NK-92 treated with Interleukin-12 subunit alpha and Interleukin-12 subunit beta, amount 100 ng/mL, for 24 hours (cell line): ENCODE measurements at places on chromosomes 11 and 22.

DNA sequence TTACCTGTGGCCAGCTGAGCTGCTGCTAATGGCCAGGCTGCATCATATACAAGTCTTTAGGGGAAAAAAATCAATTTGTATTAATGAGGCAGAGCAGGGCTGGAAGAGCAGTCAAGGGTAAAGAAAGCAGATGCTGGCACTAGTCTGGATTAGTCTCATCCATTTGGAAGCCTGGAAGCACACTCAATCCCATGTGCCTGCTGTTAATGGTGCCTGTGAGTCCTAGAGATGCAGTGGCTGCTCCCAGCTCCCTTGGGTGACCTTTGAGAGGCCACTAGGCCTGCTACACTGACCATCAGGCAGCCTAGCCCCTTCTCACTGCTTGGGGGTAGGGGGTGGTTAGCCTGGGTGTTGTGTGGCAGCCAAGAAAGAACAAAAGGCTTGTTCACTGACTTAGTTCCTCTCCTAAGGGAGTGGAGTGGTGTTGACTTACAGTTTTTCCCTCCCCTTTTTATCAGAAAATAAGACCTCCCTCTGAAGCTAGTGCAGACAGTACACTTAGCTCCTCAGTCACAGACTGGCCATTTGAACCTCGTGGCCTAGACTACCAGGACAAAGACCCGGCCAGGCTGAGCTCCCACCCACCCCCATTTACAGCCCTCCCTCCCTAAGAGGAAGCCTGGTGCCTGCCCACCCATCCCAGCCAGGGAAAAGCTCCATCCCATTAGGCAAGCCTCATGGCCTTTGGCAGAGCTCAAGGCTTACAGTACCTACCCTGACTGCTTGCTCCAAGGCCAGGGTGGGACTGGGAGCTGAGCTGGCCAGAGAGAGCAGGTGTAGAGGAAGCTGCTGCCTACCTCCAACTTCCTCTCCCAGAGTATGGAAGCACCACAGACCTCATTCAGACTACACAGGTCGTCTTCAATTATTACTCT lies 7.8 kb downstream of the PIK3IP1 start:
- DNase-seq = no peak

DNA sequence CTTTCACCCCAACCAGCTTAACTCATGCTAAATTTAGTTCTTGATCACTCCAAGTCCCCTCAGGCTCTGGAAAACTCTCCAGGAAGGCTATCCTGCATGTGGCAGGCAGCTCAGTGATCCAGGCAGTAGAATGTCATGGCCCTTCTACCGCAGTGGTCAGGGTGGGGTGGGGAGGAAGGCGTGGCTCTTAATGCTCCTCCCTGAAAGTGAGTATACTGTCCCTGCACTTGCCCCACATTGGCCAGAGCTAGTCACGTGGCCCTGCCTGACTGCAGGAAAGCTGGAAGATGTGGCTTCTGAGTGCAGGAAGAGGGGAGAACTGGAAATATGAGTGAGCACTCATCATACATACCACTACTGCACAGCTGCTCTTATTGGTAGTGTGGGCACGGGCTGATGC lies 102.1 kb downstream of the GRAMD1B start:
- no peak for DNase-seq

DNA sequence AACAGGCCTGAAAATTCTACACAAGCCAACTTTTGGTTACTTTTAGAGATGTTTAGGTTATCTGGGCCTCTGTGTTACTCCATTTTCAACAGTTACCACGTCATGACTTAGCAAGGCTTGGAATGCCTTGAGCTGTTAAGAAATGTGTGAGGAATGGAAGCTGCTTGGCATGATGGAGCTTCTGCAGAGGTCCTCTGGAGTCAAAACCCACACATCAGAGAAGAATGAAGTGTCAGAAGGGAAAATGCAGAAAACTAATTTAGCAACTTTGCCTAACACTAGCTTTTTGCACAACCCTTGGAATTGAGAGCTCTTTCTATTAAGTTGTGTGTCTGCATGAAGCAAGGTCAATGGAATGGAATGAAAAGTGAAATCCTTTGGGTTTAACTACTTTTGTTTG lies 27.4 kb downstream of the FAT3 start:
- DNase-seq = no peak

GRCh38 chr11:109037856-109038780 lies 373.2 kb downstream of the DDX10 start:
- no peak for DNase-seq

- no peak for DNase-seq
Observed at GRCh38 chr11:28040384-28040783, 67.6 kb downstream of the KIF18A start.

DNA sequence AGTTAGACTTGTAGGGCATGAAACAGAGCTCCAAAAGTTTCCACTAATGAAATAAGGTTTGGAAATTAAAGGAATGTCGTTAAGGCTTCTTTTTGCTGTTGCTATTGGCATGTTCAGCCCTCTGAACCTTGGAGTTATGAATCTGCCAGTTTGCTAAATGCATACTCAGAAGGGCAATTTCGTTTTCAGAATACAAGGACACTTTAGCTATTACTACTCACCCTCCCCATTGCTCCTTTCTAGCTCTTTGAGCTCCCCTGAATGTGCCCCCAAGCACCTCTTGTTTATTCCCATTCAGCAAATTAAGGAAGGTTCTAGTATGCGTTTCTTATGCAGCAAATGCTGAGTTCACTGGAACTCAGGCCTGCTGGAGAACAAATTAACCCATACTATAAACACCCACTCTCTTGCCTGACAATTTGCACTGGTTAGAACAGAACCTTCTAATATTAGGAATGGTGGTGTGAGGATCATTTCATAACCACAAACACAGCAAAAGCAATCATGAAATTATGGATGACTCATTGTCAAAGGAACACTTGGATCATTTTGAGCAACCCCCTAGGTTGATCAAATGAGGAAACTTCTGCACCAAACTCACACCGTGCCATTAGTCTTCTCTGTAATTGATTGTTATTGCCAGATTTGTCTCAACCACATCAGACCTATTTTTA lies 26.2 kb upstream of the LIN7C start:
- no peak for DNase-seq

DNA sequence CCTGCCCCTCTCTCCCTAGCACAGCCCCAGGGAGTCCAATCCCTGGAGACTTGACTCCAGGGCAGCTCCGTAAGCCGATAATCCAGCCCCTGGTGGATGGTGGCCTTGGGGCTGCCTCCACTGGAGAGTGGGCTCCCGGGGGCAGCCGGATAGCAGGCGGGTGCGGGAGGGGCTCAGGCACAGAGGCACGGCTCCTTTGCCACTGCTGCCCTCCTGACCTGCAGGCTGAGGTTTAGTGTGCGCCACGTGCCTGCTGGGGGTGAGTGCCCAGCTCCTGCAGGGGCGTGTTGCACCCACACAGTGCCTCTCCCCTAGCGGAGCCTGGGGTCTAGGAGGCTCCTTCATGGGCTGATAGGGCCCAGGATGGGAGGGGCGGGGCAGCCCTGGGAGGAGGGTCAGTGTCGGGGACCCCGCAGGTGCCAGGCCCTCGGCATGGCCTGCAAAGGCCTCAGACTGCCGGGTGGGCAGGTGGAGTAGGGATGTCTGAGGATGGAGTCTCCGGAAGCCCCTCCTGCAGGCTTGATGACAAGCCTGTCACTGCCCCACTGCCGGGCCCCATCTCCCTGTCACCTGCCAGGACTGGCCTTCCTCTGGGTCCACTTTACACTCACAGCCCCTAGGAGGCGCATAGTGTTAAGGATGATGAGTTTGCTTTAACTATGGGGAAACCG lies 5.6 kb downstream of the DUSP8 start:
- DNase-seq = no peak

DNA sequence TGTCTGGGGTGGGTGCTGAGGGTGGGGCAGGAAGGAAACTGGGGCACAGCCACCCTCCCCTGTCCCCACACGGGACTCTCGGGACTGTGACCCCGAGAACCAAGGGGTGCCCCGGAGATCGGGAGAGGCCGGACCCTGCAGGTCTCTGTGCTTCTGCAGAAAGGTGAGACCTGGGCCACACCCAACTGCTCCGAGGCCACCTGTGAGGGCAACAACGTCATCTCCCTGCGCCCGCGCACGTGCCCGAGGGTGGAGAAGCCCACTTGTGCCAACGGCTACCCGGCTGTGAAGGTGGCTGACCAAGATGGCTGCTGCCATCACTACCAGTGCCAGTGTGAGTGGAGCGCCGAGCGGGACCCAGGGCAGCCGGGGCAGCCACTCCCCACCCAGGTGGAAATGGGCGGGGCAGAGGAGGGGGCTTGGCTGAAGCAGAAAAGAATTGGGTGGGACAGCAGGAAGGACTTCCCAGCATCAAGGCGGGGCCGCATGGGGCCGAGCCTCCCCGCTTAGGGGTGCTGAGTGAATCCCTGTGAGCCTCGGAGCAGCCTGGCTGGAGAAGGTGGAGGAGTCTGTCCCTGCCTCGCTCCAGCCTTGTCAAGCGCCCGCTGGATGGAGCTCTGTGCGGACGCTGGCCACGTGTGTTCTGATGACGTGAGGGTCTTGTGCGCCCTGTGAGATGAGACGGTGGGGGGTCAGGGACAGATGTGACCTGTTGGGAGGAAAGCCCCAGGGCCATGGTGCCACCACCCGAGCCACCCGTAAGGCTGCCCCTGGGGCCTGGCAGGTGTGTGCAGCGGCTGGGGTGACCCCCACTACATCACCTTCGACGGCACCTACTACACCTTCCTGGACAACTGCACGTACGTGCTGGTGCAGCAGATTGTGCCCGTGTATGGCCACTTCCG lies 29.3 kb upstream of the MUC5B start:
- no peak for DNase-seq

- peak; percentile 66 for DNase-seq
Observed at GRCh38 chr22:20569059-20570058, 61.9 kb downstream of the MED15 start.

GRCh38 chr11:126978911-126979310 lies 21.7 kb downstream of the KIRREL3 start:
- DNase-seq = no peak

DNA sequence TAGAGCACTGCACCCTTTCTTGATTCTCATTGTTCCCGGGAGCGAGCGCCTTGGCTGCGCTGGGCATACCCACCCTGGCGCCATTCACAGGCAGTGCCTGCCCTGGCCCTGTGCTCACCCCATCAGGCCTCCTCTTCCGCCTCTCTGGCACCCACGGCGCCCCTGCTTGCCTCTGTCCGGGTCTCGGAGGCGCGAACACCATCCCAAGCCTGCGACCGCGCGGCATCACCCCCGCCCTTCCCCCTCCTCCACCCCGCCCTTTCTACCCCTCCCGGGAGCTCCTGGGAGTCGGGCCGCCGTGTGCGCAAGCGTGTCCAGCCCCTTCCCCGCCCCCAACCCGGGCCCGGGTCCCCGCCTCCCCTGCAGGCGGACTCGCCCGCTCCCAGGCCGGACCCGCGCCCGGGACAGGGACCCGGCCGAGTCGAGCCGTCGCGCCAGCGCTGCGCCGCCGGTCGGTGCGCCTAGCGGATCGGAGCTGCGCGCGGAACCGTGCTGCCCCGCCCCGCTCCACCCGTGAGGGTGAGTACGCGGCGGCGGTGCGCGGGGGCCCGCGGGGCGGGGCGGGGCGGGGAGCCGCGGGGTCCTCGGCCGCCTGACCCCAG lies at the start of gene ST3GAL4:
Gene ST3GAL4 (plus strand): TSS at position 363 of the 602 bp plus-strand sequence. CDS start 50,470 bp downstream, outside the sequence.
- DNase-seq = peak; percentile 63

DNA sequence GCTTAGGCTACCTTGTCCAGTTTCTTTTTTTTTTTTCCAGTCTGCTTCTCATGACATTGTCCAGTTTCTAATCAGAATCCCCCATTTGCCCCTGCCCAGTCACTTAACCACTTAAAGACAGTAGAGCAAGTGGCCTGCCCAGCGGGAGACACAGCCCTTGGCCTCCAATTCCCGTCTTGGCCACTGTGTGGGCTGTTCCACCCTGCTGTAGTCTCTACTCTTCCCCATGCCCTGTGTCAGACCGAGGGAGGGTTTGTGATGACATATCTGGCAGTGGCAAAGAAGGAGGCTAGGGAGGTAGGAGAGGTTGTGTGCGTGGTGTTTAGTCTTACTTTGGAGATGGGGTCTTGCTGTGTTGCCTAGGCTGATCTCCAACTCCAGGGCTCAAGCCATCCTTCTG lies 11.5 kb downstream of the PPFIA1 start:
- DNase-seq = no peak

DNA sequence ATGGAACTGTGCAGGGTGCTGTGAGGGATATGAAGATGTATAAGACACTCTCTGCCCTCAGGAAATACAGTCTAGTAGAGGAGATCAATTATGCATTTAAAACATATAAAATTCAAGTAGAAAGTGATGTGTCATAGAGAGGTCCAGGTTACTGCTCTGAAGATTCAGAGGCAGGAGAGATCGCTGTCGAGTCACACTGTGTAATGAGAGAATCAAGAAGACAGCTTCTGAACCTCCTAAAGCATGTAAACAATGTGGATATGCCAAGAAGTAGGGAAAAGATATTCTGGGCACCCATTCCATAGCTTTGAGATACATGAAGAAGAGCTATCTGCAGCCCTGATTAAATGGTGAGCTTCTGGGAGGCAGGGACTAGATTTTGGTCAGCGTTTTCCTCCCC lies 16.7 kb downstream of the SSH3 start:
- no peak for DNase-seq

- no peak for DNase-seq
Observed at GRCh38 chr11:14411818-14412217, 52.8 kb upstream of the RRAS2 start.

- DNase-seq = no peak
Observed at GRCh38 chr11:1208394-1209261, 14.2 kb upstream of the MUC5B start.

DNA sequence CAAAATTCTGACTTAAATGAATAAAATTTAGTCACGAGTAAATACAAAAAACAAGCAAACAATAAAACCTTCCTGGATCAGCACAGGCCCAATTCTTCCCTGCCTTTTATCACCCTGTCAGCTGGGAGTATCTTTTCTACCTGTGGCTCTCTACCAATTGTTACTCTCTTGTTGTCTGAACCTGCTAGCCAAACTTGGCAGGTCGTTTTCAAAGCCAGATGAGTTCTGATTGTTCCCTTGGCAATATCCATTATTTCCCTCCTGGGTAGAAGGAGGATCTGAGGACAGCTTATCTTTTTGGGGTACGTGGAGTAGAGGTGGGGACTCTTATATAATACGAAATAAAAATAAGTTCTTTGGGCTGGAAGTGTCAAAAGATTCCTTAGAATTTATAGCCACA lies 40.2 kb downstream of the SNX19 start:
- DNase-seq = no peak

GRCh38 chr11:69496631-69497220 lies 15.3 kb downstream of the LINC01488 start:
- no peak for DNase-seq

GRCh38 chr11:64843686-64844329 lies 645 bp downstream of the CDC42BPG start:
- no peak for DNase-seq

GRCh38 chr11:133222425-133223330 lies 309.6 kb downstream of the OPCML start:
- DNase-seq = no peak

DNA sequence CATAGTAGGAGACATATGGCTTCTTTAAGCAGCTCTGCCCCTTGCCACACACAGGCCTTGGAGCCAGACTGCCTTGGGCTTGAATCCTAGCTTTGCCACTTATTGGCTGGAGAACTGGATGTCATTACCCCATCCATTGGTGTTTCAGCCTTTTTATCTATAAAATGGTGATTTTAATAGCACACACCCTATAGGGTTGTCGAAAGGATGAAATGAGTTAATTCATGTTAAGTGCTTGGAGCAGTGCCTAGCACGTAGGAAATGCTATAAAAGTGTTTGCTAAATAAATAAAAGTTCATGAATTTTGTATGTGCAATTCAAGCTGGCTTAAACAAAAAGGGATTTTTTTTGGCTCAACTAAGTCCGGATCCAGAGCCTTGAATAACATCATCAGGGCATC lies 120.7 kb downstream of the TIMP3 start:
- no peak for DNase-seq
